ENCODE measurements at places on chromosomes 4 and X.

GRCh38 chrX:37685381-37686359 lies at the start of gene XK:
TSS of gene XK (plus strand) at chrX:37685791. CDS start at chrX:37685962, 171 bp downstream.
- peak; percentile 58 for DNase-seq

- DNase-seq, result no peak
Measured at GRCh38 chrX:53383376-53384076, 38.9 kb downstream of the SMC1A start.

DNA sequence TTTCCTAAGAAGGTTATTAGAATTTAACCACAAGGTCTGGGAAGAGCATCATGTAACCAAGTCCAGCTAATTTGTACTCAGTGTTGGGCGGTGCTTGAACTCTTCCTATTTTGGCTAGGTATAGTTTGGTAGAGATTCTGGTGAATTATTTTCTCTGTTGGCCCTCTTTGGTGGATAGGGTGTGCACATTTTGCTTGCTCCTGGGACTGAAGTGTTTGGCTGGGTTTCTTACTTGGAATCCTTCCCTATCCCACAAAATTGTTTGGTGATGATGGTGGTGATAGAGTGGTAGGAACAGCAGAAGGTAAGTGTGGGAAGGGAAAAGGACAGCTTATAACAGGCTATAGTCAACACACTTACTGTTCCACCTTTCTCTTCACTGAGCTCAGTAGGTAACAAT lies 194.8 kb upstream of the GPC4 start:
- DNase-seq, result no peak

GRCh38 chrX:22063284-22063683 lies 31.2 kb downstream of the PHEX start:
- peak; percentile 73 for DNase-seq

- no peak for DNase-seq
Measured at GRCh38 chrX:16665089-16665488, 15.1 kb downstream of the S100G start.

DNA sequence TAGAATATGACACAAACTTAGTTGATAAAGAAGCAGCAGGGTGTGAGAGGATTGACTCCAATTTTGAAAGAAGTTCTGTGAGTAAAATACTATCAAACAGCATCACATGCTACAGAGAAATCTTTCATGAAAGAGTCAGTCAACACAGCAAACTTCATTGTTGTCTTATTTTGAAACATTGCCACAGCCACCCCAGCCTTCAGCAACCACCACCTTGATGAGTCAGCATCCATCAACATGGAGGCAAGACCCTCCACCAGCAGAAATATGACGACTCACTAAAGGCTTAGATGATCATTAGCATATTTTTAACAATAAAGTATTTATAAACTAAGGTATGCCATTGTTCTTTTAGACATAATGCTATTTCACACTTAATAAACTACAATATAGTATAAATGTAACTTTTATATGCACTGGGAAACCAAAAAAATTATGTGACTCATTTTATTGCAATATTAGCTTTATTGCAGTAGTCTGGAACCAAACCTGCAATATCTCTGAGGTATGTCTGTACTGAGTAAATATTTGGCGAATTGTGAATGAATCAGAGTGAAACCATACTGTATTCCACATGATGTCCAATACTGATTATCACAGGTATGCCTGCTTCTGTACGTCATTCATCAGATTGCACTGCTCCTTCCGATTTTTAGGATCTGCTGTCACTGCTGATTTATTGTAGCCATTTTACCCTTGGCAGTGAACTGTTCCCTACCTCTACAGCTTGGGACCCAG lies 11.6 kb downstream of the FRMPD4 start:
- DNase-seq, result no peak

GRCh38 chrX:42495139-42495538 lies 282.8 kb downstream of the PPP1R2C start:
- peak; percentile 2 for DNase-seq

GRCh38 chrX:83847339-83847738 lies 13.6 kb upstream of the CYLC1 start:
- no peak for DNase-seq

GRCh38 chrX:136487647-136488046 lies at the start of gene BRS3:
TSS of gene BRS3 (plus strand) at chrX:136487947. CDS start at chrX:136488115, 168 bp downstream.
- no peak for DNase-seq

DNA sequence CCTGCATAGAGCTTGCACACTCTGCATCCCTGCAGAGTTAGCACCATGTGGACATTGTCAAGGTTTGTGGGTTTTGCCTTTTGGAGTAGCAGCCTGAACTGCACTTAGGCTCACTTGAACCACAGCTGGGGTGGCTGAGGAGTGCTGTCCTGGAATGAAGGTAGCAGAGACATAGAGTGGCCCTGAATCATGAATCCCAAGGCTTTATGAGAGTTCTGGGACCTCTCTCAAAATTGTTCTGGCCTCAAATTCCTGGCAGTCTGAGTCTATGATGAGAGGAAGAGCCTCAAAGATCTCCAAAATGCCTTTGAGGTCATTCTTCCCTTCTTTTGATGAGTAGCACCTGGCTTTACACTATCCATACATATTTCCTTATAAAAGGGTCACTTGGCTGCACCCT lies 37.1 kb upstream of the ADH1C start:
- DNase-seq, result no peak
